ENCODE measurements at places on chromosomes 7 and 10.

- no peak for DNase-seq
Observed at GRCh38 chr7:143885951-143886350, 16.0 kb downstream of the TCAF1 start.

DNA sequence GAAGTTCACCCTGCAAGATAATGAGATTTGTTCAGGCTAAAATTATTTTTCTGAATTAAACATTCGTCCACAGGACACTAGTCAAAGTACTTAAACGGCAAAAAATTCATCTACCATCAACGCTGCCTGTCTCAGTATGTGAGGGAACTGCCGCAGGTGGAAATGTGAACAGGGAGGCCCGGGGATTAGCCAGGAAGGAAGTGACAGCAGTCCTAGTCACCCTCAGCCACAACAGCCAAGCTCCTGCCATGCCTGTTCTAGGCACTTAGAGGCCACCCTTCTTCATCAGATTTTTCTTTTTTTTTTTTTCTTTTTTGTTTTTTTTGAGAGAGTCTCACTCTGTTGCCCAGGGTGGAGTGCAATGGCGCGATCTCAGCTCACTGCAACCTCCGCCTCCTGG is 9.4 kb downstream of the NUDT5 start:
- DNase-seq: no peak

- no peak for DNase-seq
Observed at GRCh38 chr7:31310321-31310935, 30.1 kb downstream of the NEUROD6 start.

GRCh38 chr7:94649450-94649849 is 6.5 kb downstream of the SGCE start:
- DNase-seq: no peak

DNA sequence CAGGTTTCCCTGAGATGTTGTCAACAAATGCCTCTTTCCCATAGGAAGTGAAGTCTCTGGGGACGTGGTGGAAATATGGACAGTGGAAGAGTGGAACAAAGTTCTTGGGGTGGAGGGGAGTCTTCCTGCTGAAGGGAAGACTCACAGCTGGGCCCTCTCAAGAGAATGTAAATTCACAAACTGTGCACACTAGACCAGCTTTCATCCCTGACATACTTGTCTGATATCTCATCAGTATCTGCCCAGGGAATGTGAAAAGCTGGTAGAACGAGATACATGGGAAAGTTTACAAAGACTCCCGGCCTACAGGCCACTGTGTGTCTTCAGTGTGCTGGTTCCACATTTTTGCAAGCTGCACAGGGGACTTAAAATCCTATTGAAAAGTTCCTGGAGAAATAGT is 16.7 kb upstream of the CCDC3 start:
- DNase-seq: no peak
